Nephron progenitor cell (in vitro differentiated cells): ENCODE measurements at places on chromosomes 7 and 10.

DNA sequence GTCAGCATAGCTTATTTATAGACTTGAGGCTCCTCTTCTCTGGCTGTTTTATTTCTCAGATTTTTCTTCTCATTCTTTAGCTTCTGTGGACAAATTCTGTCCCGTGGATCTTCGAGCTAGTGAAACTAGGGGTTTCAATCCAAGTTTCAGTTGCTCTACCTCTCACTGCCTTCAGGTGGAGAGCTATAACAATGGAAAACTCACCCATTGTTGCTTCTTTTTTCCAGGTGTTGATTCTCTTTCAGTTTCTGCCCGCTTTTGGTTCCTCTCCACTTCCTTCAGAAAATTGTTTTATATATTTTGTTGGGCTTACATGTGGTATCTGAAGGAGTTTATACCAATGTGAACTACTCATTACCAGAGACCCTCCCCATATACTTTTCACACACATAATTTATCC is 266.1 kb downstream of the TCF7L2 start:
- DNase-seq: no peak

- peak; percentile 59 for DNase-seq
Observed at GRCh38 chr7:128121711-128122530, 90.7 kb upstream of the LRRC4 start.

- DNase-seq: no peak
Observed at GRCh38 chr10:80195046-80195574, 10.2 kb downstream of the ANXA11 start.

DNA sequence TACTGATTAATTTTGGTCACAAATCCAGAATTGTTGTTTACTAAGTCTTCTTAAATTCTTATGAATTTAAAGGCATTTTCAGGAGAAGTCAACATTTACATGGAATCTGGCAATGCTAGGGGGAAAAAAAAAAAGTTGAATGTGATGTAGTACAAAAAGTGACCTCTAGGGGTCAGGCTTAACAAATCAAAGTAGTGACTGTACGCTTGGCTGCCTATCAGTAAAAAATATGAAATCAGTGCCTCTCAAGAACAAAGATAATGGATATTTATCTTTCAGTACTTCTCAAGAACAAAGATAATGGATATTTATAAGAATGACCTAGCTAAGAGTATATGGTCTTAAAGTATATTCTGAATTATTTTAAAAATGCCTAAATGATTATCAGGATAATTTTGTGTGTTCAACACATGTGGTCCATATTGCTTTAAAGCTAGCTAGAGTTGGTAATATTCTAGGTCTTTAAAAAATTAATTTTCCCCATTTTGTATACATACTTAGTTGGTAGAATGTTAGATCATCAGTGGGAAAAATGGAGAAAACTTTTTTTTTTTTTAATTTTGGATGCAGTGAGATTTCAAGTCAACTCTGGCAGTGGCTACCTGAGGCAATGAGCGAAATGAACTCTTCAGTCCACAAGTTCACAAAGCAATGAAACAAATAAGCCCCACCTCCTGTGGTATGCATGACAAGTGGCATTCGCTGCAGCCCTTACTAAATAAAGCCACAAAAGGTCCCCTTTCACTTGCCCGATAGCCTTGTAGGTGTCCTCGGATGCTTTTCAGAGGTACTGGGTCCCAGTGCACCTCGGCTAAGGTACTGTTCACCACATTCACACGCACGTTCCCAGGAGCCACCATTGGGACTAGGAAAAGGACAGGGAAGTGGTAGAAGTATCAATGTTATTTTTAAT is 51.2 kb upstream of the LAMB4 start:
- DNase-seq: peak; percentile 11

DNA sequence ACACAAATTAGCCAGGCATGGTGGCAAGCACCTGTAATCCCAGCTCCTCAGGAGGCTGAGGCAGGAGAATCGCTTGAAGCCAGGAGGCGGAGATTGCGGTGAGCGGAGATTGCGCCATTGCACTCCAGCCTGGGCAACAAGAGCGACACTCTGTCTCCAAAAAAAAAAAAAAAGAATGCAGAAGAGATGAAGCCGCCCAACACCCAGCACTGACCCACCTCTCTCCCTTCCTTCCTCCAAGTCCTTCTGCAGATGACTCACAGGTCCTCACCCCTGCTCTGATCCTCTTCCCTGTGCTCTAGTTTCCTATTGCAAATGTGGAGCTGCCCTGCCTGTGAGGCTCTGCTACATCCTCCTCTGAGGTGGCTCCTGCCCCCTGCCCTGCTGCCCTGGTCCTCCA is 22.0 kb upstream of the OPALIN start:
- DNase-seq: no peak

DNA sequence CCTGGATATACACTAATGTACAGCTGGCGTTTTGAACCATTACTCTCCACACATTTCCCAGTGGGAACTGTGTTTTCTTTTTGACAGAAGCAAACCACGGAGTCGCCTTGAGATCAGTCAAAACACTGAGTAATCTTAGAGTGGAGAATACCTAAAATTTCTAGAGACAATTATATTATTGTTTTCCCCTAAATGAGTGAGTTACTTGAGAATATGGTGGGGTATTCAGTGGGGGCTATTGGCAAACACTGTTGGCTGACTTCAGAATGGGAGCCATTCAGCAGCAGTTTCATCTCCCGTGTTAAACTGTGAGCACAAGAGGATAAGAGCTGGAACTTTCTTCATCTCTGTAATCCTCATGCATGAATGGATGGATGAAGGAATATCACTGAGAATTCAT is 6.2 kb downstream of the IL2RA start:
- no peak for DNase-seq

- DNase-seq: no peak
Observed at GRCh38 chr10:104648421-104648820, 7.3 kb downstream of the SORCS3 start.

DNA sequence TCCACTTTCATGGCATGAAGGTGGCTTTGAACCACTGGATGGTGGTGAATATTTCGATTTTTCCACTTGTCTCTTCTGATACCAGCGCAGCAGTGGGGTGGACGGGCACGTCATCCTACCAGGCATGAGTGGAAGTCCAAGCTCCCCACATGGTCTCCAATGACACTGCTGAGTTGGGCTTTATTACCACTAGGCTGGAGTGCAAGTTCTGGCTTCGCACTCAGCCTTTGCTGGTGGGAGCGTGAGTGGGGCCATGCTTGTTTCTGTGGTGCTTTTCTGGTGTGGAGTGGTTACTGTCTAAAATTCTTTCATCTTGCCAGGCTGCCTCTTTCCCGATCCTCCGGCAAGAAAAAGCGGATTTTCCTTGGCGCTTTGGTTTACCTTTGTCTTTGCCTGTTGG is 70.1 kb upstream of the SDK1 start:
- DNase-seq: no peak

DNA sequence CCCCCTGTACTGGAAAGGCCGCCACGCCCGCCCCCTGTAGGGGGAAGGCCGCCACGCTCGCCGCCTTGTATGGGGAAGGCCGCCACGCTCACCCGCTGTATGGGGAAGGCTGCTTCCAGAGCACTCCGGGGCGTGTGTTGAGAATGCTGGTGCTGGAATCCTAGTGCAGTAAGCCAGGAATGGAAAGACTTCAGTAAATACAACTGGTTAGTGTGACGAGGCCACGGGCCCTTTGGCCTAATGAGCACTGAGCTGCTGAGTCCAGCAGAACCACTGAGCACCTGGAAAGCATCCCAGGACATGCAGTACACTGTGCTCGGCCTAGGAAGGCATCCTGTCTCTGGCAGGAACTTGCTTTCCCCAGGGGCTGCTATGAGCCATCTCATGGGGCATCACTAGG is 398.9 kb downstream of the PTPRN2 start:
- DNase-seq: no peak

- DNase-seq: no peak
Observed at GRCh38 chr10:35735412-35735811, 93.3 kb upstream of the FZD8 start.

- no peak for DNase-seq
Observed at GRCh38 chr10:94104316-94105000, 110.7 kb downstream of the PLCE1 start.

GRCh38 chr10:29596826-29597225 is 37.9 kb downstream of the SVIL start:
- no peak for DNase-seq

DNA sequence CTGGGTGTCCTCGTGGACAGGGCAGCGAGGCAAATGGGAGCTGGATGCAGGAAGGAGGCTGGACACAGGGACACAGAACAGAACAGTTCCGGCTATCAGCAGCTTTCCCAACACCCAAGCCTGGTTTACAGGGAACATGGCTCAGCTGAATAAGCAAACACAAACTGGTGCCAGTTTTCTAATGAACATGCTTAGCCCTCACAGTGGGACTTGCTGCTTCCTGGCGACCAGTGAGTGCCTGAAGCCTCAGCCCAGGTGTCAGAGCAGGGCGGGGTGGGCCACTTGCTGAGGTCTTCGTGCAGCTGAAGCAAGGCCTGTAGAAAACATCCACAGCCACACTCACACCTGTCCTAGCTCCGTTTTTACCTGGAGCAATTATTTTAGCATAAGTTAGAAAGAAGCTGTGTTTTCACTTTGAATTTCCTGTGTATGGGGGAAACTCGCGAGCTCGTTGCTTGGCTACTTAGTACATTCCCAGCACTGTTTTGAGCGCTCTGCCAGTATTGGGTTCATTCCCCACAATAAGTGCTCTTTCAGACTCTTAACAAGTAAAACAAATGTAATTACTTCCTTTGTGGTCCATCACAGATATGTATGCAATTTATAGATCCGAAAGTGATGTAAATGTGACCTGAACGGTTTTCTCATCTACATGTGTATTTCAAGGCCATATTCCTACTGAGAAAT is 261.2 kb upstream of the SHH start:
- DNase-seq: no peak

DNA sequence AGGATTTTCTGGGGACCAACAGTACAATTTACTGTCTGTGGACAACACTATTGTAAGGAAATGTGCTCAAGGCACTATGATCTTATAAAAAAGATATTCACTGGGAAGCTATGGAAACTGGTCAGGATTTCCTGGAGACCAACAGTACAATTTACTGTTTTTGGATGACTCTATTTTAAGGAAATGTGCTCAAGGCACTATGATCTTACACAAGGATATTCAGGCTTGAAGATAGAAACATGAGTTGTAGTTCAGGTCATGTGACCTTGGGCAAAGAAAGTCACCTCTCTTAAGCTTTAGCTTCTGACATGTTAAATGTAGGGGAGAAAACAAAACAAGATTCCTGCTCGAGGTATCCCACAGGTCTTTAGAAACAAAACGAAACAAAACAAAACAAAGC is 1.7 kb upstream of the ITPRID1 start:
- DNase-seq: no peak

- no peak for DNase-seq
Observed at GRCh38 chr10:1610986-1611770, 126.1 kb downstream of the ADARB2 start.

DNA sequence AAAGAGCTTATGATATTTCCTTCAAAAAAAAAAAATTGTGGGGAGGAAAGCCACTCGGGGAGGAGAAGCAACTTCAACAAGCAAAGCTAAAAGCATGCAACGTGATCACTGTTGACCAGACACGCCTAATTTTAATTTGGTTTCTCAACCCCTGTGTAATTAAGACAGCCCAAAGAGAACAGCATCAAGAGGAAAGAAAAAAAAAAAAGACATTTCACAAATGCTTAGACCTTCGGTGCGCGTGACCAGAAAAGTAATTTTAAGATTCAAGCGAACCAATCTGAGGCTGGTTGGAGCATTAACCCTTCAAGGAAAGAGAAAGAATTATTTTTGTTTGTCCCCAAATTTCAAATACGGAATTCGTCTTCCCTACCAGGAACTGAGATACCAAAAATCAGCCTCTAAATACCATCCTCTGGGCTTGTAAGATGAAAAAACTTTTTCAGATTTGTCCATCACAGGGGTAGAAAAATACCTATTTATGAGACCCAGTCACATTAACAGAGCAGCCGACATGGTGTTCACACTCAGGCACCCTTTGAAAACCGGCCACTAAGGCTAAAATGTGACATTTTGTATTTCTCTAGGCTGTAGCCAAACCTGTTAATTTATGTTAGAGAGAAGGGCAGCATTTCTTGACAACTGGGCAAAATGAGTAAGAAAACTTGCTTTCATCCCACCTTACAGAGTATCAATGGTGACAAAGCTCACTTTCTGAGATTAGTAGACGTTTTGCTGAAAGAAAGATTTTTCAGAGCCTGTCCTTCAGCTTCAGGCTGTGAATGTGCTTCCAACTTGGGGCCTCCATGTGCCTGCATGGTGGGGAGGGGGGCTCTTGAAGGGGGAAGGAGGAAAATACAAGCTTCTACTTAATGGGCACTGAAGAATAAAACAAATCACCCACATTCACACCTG is 179.9 kb upstream of the KLF14 start:
- DNase-seq: no peak

DNA sequence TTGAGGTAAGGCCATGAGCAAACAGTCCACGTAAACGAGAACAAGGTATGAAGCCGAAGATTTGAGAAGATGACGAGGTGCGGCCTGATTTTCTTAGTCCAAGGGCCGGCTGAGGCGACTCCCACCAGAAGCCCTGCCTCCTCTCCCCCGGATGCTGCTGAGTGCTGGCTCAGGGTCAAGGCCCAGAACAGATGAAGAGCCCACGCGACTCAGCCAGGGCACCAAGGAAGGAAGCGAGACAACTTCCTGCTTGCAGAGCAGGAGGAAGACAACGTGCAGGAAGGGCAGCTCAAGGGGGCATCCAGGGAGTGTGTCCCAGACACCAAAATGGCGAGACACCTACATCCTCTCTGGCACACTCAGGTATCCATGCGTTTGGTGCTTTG is 99.5 kb downstream of the CYTH3 start:
- no peak for DNase-seq

DNA sequence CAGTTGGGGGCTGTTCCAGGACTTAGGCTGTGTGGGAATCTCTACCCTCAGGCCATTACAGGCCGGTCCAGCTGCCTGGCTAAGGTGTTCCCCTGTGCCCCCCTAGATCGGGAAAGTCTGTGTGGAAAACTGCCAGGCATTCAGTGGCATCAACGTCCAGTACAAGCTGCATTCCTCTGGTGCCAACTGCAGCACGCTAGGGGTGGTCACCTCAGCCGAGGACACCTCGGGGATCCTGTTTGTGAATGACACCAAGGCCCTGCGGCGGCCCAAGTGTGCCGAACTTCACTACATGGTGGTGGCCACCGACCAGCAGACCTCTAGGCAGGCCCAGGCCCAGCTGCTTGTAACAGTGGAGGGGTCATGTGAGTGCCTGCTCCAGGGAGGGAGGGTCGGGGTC is 27.1 kb upstream of the CSGALNACT2 start:
- DNase-seq: no peak

GRCh38 chr7:28106321-28106829 is 74.2 kb downstream of the JAZF1 start:
- no peak for DNase-seq

DNA sequence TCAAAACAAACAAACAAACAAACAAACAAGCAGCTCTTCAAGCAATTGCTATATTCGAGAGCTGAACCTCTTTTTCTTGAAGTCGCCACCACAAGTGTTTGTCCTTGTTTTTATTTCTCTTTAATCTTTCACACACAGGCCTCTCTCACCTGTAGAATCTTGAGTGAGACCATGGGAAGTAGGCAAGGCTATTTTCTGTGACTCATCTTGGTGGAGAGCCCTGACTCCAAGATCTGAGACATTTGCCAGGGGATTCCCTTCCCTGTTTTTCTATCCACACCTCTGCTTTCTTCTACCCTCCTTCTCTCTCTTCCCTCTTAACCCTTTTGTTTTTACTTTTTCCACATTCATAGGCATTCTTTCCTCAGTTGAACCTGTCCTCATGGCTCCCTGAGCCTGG is 8.0 kb upstream of the TAS2R60 start:
- no peak for DNase-seq
